ENCODE measurements at places on chromosomes 16 and 17. TPM values are rescaled to one million over a fixed set of nuclear protein-coding genes. Genes with fewer than 3 reads are reported as not detected.

DNA sequence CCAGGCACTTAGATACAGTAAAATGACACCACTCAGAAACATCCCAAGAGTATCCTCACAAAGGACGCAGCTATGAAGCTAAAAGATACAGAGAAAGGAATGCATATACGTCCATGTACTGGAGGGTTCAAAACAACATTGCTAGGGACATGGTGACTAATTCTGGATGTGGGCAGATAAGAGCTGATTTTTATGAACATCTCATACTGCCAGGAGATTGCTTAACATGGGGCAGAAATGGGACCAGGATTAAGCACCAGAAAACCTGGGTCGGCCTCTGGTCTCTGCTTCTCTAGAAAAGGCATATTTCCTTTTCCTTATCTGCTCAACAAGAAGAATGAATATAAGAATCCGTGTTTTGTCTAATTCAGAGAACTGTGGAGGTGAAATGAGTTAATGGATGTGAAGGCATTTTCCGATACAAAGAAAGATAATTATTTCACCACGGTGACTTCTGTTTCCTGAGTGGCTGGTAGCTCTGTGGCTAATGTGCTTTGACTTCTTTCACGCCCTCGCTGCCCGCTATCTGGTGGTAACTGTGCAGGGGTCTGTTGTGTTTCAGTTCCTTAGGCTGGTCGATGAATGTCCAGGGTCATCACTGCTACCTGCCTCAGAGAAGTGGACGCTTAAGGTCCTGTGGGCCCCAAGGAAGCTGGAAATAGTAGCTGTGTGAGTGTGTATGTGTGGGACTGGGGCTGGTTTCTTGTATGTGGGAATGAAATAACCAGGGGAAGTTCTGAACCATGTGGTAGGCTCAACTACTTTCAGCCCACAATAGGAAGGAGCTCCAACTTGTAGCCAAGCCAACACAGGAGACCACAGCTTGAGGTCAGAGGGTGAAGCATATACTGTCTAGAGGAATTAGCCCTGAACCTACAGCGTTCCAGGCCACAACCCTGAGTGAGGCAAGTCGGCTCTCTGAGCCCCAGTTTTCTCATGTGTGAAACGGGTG lies 15.8 kb upstream of the CCL5 start:
- DNase-seq, result no peak
- H3K27me3 ChIP-seq, result no peaks in the 10 kb centered on the region
- no peak overlapping the region for H3K4me3 ChIP-seq
- H3K4me1 ChIP-seq, result no peaks in the 10 kb centered on the region
- H3K36me3 ChIP-seq, result no peaks in the 10 kb centered on the region
- H3K27ac ChIP-seq, result no peak overlapping the region

Gene KRTAP2-3
- total RNA-seq, result not detected

DNA sequence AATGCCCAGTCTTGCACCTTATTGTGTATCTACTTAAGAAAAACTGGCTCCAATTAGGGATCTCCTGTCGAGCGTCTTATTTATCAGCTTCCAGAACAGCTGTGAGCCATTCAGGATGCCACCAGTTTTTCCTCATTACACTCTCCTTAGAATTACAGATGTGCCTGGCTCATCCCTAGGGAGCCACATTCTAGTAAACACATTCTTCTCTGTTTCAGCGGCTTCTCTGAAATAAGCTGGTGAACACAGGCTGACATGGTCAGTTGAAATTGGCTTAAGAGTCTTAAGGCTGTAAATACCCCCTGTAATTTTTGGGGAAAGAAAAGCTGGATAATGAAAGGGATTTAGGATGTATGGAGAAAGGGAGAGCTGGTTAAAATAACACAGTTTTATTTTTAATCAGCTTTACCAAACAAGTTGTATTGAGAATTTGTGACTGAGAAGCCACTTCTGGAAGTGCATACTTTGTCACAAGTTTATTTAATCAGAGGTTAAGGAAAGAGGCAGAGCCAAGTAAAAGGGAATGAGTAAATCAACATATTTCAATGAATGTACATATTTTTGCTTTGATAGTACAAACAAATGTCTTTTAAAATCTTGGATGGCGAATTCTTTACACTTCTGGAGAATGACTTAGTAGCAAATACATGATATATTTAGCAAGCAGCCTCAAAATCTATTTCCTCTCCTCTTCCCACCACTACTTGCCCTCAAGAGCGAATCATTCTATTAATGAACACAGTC lies 562.0 kb upstream of the GOT2 start:
- H3K27ac ChIP-seq, result no peak overlapping the region
- H3K4me3 ChIP-seq, result no peak overlapping the region
- no peaks in the 10 kb centered on the region for H3K36me3 ChIP-seq
- H3K27me3 ChIP-seq, result no peaks in the 10 kb centered on the region

DNA sequence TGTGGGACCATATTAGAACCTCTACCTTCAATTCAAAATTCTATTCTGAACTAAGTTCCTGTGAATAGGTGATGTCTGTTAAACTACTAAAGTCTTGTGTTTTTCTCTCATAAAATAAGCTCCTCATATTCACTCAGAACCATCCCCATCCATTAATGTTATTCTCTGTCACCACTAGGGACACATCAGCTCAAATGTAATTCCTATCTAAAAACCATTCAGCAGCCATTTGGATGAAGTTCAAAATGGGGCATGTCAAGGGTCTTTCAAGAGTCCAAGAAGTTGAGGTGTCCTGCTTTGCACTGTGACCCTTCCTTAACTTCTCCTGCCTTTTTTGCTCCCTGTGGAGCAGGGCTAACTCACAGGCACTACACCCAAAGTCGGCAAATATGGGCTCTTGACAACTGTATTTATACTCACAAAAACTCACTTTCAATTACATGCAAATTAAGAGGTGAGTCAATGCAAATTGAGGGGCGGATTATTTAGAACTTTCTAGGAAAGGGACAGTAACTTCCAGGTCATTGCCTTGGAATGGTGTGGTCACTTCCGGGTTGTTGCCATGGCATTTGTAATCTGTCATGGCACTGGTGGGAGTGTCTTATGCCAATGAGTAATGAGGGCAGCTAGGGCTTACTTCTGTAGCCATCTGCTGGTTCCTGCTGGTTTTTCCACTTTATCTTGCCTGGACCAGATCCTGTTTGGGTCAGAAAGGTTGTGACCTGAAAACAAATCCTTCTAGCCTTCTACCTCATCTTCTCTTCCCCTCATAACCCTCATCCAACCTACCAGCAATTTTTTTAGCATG lies 128.2 kb upstream of the COX10 start:
- H3K4me1 ChIP-seq, result peaks cover 10% of the 10 kb centered on the region
- H3K27me3 ChIP-seq, result no peaks in the 10 kb centered on the region
- H3K36me3 ChIP-seq, result no peaks in the 10 kb centered on the region
- no peak for DNase-seq

Gene ACBD4
- 39.4 TPM for total RNA-seq

GRCh38 chr17:28394337-28395116 lies 11.5 kb downstream of the SLC46A1 start:
- no peak overlapping the region for H3K4me3 ChIP-seq
- no peak for DNase-seq
- peaks cover 32% of the 10 kb centered on the region for H3K36me3 ChIP-seq
- H3K27ac ChIP-seq, result no peak overlapping the region
- no peaks in the 10 kb centered on the region for H3K4me1 ChIP-seq

DNA sequence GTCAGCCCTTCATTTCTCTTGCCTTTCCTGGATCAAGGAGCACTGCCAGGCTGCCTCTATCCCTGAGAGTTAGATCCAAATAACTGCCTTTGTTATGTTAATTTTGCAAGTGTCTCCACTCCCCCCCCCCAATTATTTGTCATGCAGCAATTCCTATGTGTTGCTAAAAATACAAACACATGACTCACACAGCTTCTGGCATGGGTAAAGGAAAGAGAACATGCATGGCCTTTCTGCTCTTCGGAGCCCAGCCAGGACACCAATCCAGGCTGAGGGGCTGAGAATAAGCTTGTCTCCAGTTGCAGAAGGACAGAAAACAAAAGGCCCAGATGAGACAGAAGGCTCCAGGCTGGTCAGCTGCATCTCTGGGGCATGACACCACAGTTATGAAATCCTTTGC lies 148.0 kb upstream of the TNRC6C start:
- no peak for DNase-seq

DNA sequence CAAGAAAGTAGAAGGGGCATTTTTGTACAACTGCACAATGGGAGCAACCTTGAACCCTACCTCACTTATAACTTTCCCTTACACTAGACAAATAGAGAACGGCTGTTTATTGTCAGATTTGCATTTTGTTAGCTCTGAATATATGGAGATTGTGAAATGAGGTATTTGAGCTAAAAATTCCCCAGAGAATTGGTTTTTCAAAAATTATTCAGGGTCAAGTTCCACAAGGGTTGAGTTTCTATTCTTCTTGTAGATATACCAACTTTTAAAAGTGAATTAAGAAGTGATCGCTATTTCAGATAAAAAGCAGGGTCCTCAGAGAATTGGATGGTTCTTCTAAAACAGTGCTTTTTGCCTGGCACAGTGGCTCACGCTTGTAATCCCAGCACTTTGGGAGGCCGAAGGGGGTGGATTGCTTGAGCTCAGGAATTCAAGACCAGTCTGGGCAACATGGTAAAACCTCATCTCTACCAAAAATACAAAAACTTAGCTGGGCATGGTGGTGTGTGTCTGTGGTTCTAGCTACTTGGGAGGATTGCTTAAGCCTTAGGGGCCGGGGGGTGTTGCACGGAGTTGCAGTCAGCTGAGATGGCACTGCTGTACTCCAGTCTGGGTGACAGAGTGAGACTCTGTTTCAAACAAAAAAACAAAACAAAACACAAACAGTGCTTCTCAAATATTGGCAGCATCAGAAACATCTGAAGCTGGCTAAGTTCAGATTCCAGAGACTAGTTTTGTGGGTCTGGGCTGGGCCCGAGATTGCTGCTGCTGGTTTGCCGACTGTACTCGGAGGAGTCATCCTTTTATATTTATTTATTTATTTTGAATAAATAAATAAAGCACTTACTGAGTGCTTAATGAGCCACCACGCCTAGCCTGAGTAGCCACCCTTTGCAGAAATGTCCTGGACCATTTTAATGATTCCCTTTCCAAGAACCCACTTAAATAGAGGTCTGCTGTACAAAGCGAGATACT lies 50.9 kb downstream of the PECAM1 start:
- peaks cover 6% of the 10 kb centered on the region for H3K36me3 ChIP-seq
- H3K4me3 ChIP-seq, result no peak overlapping the region
- H3K4me1 ChIP-seq, result peaks cover 4% of the 10 kb centered on the region
- DNase-seq, result no peak
- no peaks in the 10 kb centered on the region for H3K27me3 ChIP-seq
- no peak overlapping the region for H3K27ac ChIP-seq

GRCh38 chr16:57781349-57781740 lies 20.9 kb downstream of the KIFC3 start:
- no peak for DNase-seq
- no peak overlapping the region for H3K27ac ChIP-seq
- H3K36me3 ChIP-seq, result no peaks in the 10 kb centered on the region

DNA sequence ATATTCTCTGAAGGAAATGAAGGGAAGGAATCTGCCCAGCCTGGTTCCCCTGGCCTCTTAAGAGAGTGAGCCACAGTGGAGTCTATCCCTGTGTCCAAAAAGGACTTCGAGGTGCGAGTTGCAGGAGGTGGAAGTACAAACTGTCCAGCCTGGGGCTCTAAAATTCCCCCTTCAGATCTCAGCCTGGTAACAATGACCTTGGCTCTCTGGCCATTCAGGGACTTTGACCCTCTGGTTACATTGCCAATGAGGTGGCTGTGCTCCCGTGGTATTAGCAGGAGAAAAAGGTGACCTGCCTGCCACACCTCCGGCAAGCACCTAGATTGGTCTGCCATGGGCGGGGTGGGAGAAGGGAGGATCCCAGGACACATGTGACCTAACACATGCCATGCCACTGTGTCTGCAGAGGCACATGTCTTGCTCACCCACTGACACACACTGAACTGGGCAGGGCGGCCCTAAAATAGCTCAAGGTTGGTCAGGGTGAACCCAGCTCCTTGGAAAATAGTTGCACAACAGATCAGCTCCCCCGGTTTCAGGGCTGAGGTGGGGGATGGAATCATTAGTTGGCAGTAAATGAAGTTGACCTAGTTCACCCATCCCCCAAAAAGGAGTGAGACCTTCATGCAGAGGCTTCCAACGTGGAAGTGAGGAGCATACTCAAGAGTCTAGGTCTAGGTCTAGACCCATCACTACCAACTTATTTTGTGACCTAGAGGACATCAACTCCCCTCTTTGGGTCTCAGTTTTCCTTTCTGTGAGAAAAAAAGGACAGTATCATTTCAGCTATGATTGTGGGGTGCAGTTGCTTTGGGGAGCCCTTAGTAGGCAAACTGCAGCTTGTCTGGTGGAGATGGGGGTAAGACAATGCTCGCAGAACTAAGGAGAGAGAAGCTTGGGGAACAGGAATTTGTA lies 2.2 kb downstream of the NR1D1 start:
- H3K27ac ChIP-seq, result peak overlapping the region; percentile 92
- peaks cover 30% of the 10 kb centered on the region for H3K36me3 ChIP-seq
- no peaks in the 10 kb centered on the region for H3K27me3 ChIP-seq
- H3K4me3 ChIP-seq, result peak overlapping the region; percentile 36
- peak; percentile 34 for DNase-seq

DNA sequence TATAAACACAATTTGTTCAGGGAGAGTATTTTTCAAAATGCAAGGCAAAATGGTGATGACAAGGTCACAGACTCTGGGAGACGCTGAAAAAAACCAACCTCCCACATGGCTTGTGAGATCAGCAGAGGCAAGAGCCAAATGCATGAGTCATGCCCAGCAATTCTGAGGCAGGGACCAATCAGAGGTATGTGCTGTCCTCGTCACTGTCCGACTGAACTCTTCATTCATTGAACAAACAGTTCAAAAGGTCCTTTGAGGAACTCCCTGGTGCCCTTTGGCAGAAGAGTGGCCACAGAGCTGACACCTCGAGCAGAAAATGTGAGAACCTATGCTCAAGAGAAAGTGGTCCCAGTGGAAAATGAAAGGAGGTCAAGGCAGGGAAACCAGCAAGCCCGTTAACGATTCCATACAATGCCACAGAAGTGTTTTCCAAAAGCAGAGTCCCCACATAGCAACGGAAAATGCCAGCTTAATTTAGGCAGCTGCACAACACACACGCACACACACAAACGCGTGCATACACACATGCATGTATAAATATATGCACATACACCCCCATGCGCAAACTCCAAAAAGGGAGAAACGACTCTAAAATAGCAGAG lies 50.9 kb downstream of the CDH11 start:
- H3K4me1 ChIP-seq, result no peaks in the 10 kb centered on the region
- no peak overlapping the region for H3K4me3 ChIP-seq
- DNase-seq, result no peak
- H3K27me3 ChIP-seq, result no peaks in the 10 kb centered on the region
- no peak overlapping the region for H3K27ac ChIP-seq

- no peak overlapping the region for H3K27ac ChIP-seq
- H3K4me1 ChIP-seq, result no peaks in the 10 kb centered on the region
- no peak for DNase-seq
- H3K27me3 ChIP-seq, result no peaks in the 10 kb centered on the region
- H3K4me3 ChIP-seq, result no peak overlapping the region
- no peaks in the 10 kb centered on the region for H3K36me3 ChIP-seq
Measured at GRCh38 chr17:73829676-73830280, 185.5 kb upstream of the SDK2 start.

GRCh38 chr17:29390851-29391631 lies 878 bp downstream of the TAOK1 start:
- peaks cover 12% of the 10 kb centered on the region for H3K4me1 ChIP-seq
- peak; percentile 48 for DNase-seq

Gene GCGR
- not detected for total RNA-seq
